ENCODE measurements at places on chromosomes 1 and 21. TPM values are rescaled to one million over a fixed set of nuclear protein-coding genes. Genes with fewer than 3 reads are reported as not detected.

The AQP10 gene
- 0.19 TPM for total RNA-seq

The PTGS2 gene
- total RNA-seq = 38.2 TPM

The AADACL3 gene
- not detected for total RNA-seq

The RGS5 gene
- total RNA-seq = 388 TPM

The TENT5C gene
- total RNA-seq = 2.0 TPM

The C1orf53 gene
- total RNA-seq = 10.1 TPM

The RHBG gene
- total RNA-seq = not detected

The SLC5A9 gene
- not detected for total RNA-seq

The NBPF9 gene
- 11.7 TPM for total RNA-seq

The PYCR2 gene
- total RNA-seq = 38.6 TPM

The FBXO2 gene
- total RNA-seq = 0.19 TPM

The OR2L5 gene
- total RNA-seq = not detected

The PCAT6 gene
- total RNA-seq = not detected
